ENCODE measurements at places on chromosomes 4 and X. TPM values are rescaled to one million over a fixed set of nuclear protein-coding genes. Genes with fewer than 3 reads are reported as not detected.

The APLN gene
- total RNA-seq = 0.12 TPM

The LANCL3 gene
- 0.12 TPM for total RNA-seq

The UGT2B28 gene
- total RNA-seq = not detected

The TMEM150C gene
- total RNA-seq = 0.44 TPM

The FAM9B gene
- total RNA-seq = not detected

The CCDC149 gene
- total RNA-seq = 13.5 TPM

The RBM3 gene
- total RNA-seq = 321 TPM

The SASH3 gene
- not detected for total RNA-seq

The CYLC1 gene
- not detected for total RNA-seq

The AKAP14 gene
- total RNA-seq = not detected

The STARD8 gene
- total RNA-seq = 8.7 TPM

The MTNR1A gene
- total RNA-seq = not detected

The SYP gene
- 0.33 TPM for total RNA-seq

The DDX60 gene
- 26.1 TPM for total RNA-seq

The BRS3 gene
- not detected for total RNA-seq

The GPR34 gene
- not detected for total RNA-seq

The RASGEF1B gene
- total RNA-seq = 1.1 TPM

The BMPR1B gene
- total RNA-seq = 1.1 TPM

The DGAT2L6 gene
- not detected for total RNA-seq

The DCAF8L2 gene
- total RNA-seq = not detected

The NCAPG gene
- total RNA-seq = 22.2 TPM

The TEX13B gene
- 0.12 TPM for total RNA-seq

The CASP3 gene
- total RNA-seq = 38.3 TPM

The FBXO8 gene
- 38.1 TPM for total RNA-seq

The CDKL2 gene
- total RNA-seq = 2.5 TPM

The MAGEA11 gene
- total RNA-seq = not detected

The GPR50 gene
- total RNA-seq = not detected

The GAGE12G gene
- not detected for total RNA-seq

The STBD1 gene
- 7.2 TPM for total RNA-seq

The H2BW2 gene
- not detected for total RNA-seq

The PAGE2 gene
- total RNA-seq = not detected

The KDR gene
- 0.75 TPM for total RNA-seq

The NMU gene
- 1.3 TPM for total RNA-seq

The SLC26A1 gene
- total RNA-seq = not detected

The C1QTNF7 gene
- 0.12 TPM for total RNA-seq

The COX18 gene
- total RNA-seq = 29.1 TPM

The NOX1 gene
- total RNA-seq = not detected

The CORIN gene
- 1.00 TPM for total RNA-seq

The SOX3 gene
- not detected for total RNA-seq

The RAB33A gene
- 4.3 TPM for total RNA-seq

The NEXMIF gene
- under 0.01 TPM for total RNA-seq

The GPRASP2 gene
- 42.2 TPM for total RNA-seq

The PPARGC1A gene
- 0.37 TPM for total RNA-seq

The PRIMPOL gene
- total RNA-seq = 17.1 TPM

The XAGE3 gene
- total RNA-seq = not detected

The SYN1 gene
- total RNA-seq = 0.25 TPM

The ART3 gene
- total RNA-seq = not detected

The LEF1 gene
- total RNA-seq = 0.33 TPM

The NOA1 gene
- total RNA-seq = 19.7 TPM

The TMPRSS11F gene
- total RNA-seq = not detected

The FGFBP1 gene
- total RNA-seq = not detected

The TMEM255A gene
- not detected for total RNA-seq

The MID1IP1 gene
- 88.2 TPM for total RNA-seq

The TLR10 gene
- total RNA-seq = not detected

The HELT gene
- not detected for total RNA-seq

The DNAAF6 gene
- not detected for total RNA-seq

The GJB1 gene
- total RNA-seq = not detected

The KCNE5 gene
- total RNA-seq = 0.33 TPM

The ANXA5 gene
- total RNA-seq = 778 TPM

The TRO gene
- 6.8 TPM for total RNA-seq
